ENCODE measurements at places on chromosomes 11 and 22. TPM values are rescaled to one million over a fixed set of nuclear protein-coding genes. Genes with fewer than 3 reads are reported as not detected.
A peak's percentile ranks its signal among the peaks of the same experiment; 100 is the strongest.

- H3K4me1 ChIP-seq: peaks cover 7% of the 10 kb centered on the region
- H3K36me3 ChIP-seq: peaks cover 18% of the 10 kb centered on the region
- no peak overlapping the region for H3K4me3 ChIP-seq
- peak; percentile 89 for DNase-seq
Observed at GRCh38 chr22:31313366-31314147, 21.3 kb upstream of the PIK3IP1 start.

DNA sequence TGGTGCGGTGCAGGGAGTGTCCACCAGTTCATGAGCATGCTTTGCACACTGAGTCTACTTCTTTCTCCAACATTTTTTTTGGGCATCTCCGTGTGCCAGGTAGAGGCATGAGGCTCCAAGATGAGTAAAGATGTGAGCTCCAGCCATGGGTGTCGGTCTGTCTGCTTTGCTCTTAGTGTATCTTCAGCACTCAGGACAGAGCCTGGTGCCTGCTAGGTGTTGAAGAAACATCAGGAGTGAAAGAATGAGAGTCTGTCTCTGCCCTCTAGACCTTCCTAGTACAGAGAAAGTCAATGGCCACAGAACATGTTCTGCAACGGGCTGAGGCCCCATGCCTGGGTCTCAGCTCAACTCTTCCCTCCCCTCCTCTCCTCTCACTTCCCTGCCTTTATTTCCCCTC, 486.5 kb downstream of the TBC1D22A start:
- H3K4me3 ChIP-seq: no peak overlapping the region
- no peaks in the 10 kb centered on the region for H3K4me1 ChIP-seq
- no peak overlapping the region for H3K27ac ChIP-seq
- no peaks in the 10 kb centered on the region for H3K27me3 ChIP-seq
- H3K36me3 ChIP-seq: no peaks in the 10 kb centered on the region
- DNase-seq: no peak

DNA sequence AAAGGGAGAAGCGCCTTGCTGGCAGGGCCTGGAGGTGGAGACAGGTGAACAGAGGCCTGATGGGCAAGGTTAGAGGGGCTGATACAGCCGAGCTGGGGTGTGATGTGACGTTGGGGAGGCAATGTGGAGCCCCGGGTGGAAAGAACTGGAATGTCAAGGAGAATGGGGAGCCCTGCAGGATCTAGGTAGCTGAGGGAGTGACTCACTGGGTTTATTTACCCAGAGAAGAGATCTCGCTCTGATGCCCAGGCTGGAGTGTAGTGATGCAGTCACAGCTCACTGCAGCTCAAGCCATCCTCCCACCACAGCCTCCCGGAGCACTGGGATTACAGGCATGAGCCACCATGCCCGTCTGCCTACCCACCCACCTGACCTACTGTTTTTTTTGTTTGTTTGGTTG, 1.9 kb upstream of the CYB5R3 start:
- H3K36me3 ChIP-seq: peaks cover 2% of the 10 kb centered on the region
- no peak for DNase-seq
- peaks cover 4% of the 10 kb centered on the region for H3K27me3 ChIP-seq
- H3K4me1 ChIP-seq: peaks cover 10% of the 10 kb centered on the region

- DNase-seq: no peak
- H3K36me3 ChIP-seq: no peaks in the 10 kb centered on the region
- H3K4me3 ChIP-seq: no peak overlapping the region
- no peak overlapping the region for H3K27ac ChIP-seq
- H3K27me3 ChIP-seq: peaks cover 5% of the 10 kb centered on the region
- no peaks in the 10 kb centered on the region for H3K4me1 ChIP-seq
Observed at GRCh38 chr22:37510091-37510490, 9.1 kb downstream of the CARD10 start.

- H3K27me3 ChIP-seq: peaks cover 5% of the 10 kb centered on the region
- peak overlapping the region; percentile 90 for H3K27ac ChIP-seq
- DNase-seq: no peak
- peak overlapping the region; percentile 77 for H3K4me3 ChIP-seq
Observed at GRCh38 chr22:38981005-38981991, 849 bp upstream of the APOBEC3B start.

DNA sequence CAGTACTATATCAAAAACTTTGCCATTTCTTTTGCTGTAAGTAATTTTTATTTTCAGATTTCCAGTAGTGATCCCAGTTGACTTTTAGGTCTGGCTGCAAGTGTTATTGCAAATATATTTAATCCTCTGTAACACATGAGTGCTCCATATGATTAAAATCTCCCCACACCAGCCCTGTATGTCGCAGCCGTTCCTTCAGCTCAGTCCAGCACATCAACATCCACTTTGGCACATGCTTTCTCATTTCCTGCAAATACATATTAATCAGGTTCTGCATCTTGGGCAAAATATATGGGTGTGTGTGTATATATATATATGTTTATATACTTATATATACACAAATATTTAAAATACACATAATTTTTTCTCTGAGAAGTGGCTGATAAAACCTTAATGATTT, 919.5 kb downstream of the JRKL start:
- no peaks in the 10 kb centered on the region for H3K4me1 ChIP-seq
- H3K27ac ChIP-seq: no peak overlapping the region
- DNase-seq: no peak
- H3K27me3 ChIP-seq: no peaks in the 10 kb centered on the region

DNA sequence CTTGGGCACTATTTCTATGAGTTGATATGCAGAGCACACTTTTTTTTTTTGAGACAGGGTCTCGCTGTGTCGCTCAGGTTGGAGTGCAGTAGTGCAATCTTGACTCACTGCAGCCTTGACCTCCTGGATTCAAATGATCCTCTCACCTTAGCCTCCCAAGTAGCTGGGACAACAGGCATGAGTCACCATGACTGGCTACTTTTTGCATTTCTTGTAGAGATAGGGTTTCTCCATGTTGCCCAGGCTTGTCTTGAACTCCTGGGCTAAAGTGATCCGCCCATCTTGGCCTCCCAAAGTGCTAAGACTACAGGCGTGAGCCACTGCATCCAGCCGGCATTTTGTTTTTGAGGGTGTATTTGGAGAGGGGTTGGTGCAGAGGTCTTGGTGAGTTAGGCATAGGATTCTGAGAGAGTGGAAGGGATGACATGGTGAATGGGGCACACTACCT, 29.9 kb upstream of the MTCH2 start:
- no peak overlapping the region for H3K27ac ChIP-seq
- no peak overlapping the region for H3K4me3 ChIP-seq
- no peaks in the 10 kb centered on the region for H3K27me3 ChIP-seq
- DNase-seq: no peak
- peaks cover 5% of the 10 kb centered on the region for H3K4me1 ChIP-seq

DNA sequence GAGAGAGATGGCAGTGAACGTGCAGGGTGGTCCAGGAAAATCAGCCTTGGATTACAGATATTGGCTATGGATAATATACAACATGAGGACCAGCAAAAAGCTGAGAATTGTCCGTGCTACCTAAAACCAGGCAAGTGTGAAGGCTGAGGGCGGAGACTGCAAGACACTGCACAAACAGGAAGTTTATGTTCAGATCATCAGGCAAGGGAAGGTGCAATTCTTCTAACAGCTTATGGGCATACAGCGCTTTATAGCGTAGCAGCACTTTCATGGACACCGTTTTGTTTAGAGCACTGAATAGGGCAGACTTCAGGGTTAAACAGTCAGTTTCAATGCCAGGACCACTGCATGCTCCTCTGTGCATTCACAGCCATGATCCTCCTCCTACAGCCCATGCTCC, 93.1 kb upstream of the TMEM45B start:
- H3K4me1 ChIP-seq: peaks cover 3% of the 10 kb centered on the region
- DNase-seq: no peak
- no peaks in the 10 kb centered on the region for H3K27me3 ChIP-seq
- no peak overlapping the region for H3K4me3 ChIP-seq

DNA sequence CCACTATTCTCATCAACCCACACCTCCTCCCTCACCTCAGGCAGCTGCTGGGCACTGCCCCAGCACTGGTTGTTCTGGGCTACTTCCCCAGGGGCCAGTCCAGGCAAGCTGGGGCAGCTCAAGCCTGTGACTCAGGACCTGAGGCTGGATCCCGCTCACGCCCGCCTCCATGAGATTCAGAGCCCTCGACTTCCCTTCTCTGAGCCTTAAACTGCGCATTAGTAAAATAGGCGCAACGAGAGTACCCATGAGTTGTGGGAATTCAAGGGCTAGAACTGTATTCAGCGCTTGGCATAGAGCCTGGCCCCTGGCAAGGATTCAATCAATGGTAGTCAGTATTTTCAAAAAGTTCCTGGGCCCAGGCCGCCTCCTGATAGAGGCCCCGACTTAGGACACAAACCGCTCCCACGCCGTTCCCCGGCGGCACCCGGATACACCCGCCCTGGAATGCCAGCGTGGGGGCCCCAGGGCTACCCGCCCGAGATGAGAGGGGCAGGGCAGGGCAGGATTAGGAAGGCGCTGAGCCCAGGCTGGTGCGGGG, 723 bp upstream of the CD82 start:
- H3K4me1 ChIP-seq: peaks cover 47% of the 10 kb centered on the region
- no peaks in the 10 kb centered on the region for H3K27me3 ChIP-seq
- peak overlapping the region; percentile 62 for H3K27ac ChIP-seq

GRCh38 chr22:29937940-29938693, 55.1 kb downstream of the MTMR3 start:
- no peak overlapping the region for H3K4me3 ChIP-seq
- no peak for DNase-seq
- H3K4me1 ChIP-seq: peaks cover 6% of the 10 kb centered on the region
- H3K27ac ChIP-seq: no peak overlapping the region

DNA sequence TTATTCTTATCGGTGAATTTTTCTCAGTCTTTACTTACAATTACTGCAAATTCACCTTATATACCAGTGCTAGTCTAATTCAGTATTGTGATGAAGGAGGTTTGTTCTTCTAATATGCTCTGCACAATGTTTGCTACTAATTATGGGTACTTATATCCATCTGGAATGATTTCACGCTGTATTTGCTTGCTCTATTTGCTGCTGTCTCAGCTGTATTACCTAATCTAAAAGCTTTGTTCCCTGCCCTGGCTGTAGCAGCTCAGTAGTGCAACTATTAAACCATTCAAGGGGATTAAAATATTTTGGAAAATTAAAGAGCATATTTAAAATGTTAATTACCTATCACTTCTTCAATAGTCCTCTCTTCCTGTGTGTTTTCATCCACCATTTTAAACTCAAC, 375.3 kb downstream of the LUZP2 start:
- no peaks in the 10 kb centered on the region for H3K27me3 ChIP-seq
- H3K4me1 ChIP-seq: no peaks in the 10 kb centered on the region
- H3K27ac ChIP-seq: no peak overlapping the region
- DNase-seq: no peak
- no peaks in the 10 kb centered on the region for H3K36me3 ChIP-seq

- H3K27ac ChIP-seq: peak overlapping the region; percentile 53
- peaks cover 28% of the 10 kb centered on the region for H3K36me3 ChIP-seq
- DNase-seq: no peak
- no peaks in the 10 kb centered on the region for H3K27me3 ChIP-seq
Observed at GRCh38 chr11:46677991-46678740, 22.3 kb downstream of the ARHGAP1 start.

- H3K36me3 ChIP-seq: no peaks in the 10 kb centered on the region
- no peak overlapping the region for H3K27ac ChIP-seq
- H3K4me3 ChIP-seq: no peak overlapping the region
- H3K27me3 ChIP-seq: no peaks in the 10 kb centered on the region
Observed at GRCh38 chr11:25777343-25777742, 554.6 kb upstream of the ANO3 start.

- H3K4me1 ChIP-seq: peaks cover 9% of the 10 kb centered on the region
- no peak overlapping the region for H3K27ac ChIP-seq
- H3K4me3 ChIP-seq: no peak overlapping the region
- peaks cover 4% of the 10 kb centered on the region for H3K27me3 ChIP-seq
Observed at GRCh38 chr22:42528591-42529307, 9.2 kb upstream of the RRP7A start.

- H3K4me3 ChIP-seq: peak within 1 kb of the TSS; percentile 96
- H3K4me1 ChIP-seq: peaks cover 43% of the 10 kb centered on the region
- DNase-seq: peak; percentile 91
- peak within 1 kb of the TSS; percentile 95 for H3K27ac ChIP-seq
- peaks cover 9% of the 10 kb centered on the region for H3K27me3 ChIP-seq
Observed at GRCh38 chr11:57426929-57427726, at the start of gene SLC43A3. Gene SLC43A3 (minus strand): TSS chr11:57427121. CDS start chr11:57426172, 949 bp downstream.

The SERPIND1 gene
- total RNA-seq: not detected

The KCNJ11 gene
- 0.85 TPM for total RNA-seq

The P2RY2 gene
- total RNA-seq: not detected

The AP5B1 gene
- 20.1 TPM for total RNA-seq

The ADAMTS15 gene
- total RNA-seq: 0.02 TPM

The TBX10 gene
- total RNA-seq: not detected

The ANGPTL5 gene
- total RNA-seq: not detected

The CARD18 gene
- not detected for total RNA-seq

The AIP gene
- 189 TPM for total RNA-seq

The GAB4 gene
- not detected for total RNA-seq
